Natural killer cell treated with Interleukin-12 subunit alpha and Interleukin-12 subunit beta and Interleukin-15 and Interleukin-18, amount 100 ng/mL, for 72 hours (primary cell): ENCODE measurements at places on chromosomes 1 and 21. TPM values are rescaled to one million over a fixed set of nuclear protein-coding genes. Genes with fewer than 3 reads are reported as not detected.

The SRSF4 gene
- total RNA-seq = 145 TPM

The KIF2C gene
- total RNA-seq = 44.5 TPM

GRCh38 chr1:83691953-83692500 lies 306.9 kb downstream of the TTLL7 start:
- DNase-seq = no peak

DNA sequence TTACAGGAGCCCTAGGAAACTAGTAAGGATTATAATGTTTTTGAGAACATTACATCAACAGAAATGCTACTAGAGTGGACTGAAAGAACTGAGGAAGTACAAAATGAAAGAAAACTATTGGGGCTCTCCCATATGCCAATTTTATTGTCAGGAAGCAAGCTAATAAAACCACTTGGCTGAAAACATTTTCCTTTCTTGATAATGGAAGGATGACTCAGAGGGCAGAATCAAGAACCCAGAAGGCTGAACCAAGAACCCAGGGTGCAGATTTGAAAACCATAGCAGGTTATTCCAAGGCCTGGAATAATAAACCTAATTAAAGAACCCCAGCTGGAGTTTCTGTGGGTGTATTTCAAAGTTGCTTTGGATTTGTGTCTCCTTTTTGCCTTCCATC lies 70.7 kb downstream of the RPE65 start:
- no peak for DNase-seq

DNA sequence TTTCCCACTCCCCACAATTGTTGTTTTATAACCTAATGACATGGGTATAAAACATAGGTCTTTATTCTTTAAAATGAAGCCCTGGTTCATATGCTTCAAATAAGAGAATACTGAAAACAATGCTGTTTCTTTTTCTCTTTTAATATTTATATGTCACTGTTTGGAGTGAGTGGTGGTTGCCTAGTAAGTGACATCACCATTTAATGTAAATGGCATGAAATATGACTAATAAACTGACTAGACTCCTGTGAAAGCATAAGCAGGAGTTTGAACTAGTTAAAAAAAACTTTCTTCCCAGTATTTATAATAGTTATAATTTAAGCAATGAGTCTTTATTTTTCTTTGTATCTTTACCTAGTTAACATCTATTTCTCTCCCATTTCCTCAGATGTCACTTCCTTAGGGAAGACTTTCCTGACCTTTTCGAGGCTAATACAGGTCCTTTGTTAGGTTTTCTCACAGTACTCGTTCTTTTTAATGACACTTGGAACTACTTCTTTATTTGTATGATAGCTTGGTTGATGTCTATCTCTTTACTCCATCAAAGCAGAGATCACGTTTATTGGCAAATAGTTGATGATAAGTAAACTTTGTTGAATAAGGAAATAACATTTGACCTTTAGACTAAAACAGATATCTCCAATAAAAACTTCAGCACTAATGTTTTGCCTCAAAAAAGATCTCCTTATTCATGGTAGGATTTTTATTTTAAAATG lies 105.4 kb upstream of the PDC start:
- DNase-seq = no peak

- DNase-seq = no peak
These were observed 31.9 kb downstream of the NEK2 start for GRCh38 chr1:211643324-211644212.

- DNase-seq = no peak
These were observed 64.3 kb downstream of the ANKRD13C start for GRCh38 chr1:70290218-70290617.
